ENCODE measurements at places on chromosomes 6 and 20.

- DNase-seq: no peak
These were observed 497.9 kb upstream of the JARID2 start for GRCh38 chr6:14747881-14748520.

DNA sequence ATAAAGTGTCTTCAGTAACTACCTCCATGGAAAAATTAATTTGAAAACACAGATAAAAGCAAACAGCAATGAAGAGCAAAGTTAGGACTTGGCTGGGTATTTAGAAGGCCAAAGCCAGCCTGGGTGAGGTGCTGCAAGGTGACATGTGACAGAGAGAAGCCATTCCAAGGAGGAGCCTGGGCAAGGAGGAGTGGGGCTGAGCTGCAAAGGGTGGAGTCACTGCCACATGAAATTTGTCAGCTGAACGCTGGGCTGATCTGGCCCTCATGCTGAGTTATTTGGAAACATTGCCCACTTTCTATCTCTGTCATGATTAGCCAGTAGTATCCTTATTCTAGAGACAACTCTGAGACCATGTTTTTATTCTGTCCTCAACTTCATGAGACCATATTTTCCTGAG, 76.3 kb downstream of the PERP start:
- no peak for DNase-seq

DNA sequence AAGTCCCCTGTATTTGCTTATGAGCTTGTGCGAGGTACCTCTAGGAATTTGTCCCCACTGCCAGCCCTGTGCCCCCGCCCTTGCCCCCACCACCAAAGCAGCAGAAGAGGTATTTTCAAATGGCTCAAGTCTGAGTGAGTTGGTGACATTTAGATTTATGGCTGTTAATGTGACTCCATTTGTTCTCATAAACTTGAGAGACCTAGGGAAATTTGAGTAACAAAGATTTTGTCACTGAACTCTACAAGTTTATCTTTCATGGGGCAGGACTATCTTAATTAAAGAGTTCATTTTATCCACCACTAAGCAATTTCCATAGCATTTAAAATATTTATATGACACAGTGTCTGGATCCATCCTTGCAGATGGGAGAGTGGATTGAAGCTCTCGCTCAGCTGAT, 108.5 kb downstream of the PRND start:
- DNase-seq: no peak

DNA sequence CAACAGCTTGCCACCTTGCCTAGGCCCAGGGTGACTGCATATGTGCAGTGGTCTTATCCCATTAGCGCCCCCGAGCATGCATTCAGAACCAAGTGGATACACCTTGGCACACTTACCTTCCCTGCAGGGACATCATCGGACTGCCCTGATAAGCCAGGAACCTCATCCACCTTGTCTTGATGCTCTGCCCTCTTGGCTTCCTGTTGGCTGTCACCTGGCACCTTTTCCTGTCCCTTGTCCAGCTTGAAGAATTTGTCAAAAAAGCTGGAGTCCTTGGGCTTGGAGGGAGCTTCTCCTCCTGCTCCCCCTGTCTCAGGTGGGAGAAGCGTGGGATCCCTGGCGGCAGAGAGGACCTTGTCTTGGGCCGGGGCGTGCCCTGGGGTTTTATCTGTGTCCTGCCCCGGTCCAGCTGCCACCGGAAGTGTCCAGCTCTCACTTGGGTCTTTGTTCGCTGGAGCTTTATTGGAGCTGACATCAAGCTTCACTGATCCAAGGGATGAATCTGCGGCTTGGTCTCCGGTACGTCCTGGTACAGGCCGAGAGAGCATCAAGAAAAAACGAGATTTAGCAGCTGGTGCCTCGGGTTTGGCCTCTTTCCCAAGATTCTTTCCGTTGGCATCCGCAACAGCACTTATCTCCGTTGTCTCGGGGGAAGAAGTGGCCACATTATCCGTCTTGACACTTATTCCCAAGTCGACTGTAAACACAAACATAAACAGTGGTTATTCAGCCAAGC, 42.0 kb downstream of the BCAS1 start:
- no peak for DNase-seq

DNA sequence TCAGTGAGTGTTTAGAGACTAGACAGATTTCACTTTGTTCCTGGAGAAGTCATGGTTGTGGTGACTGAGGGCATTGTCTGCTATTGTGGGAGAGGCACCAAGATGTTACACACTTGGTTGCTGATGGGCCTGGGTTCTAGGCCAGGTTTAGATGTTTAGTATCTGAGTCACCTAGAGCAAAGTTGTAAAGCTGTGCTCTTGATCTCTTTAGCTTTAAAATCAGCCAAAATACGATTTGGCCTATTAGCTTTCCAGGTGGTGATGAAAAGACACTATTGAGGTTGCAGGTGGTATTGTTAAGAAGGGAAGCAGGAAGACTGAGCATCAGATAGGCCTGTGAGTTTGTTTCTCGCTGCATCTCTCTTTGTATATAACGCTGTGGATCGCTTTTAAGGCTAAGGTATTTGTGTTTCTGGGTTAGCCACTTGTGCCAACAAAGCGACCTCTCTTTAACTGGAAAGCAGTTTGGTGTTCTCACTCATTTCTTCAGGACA, 48.6 kb downstream of the FOXO3 start:
- no peak for DNase-seq

- DNase-seq: no peak
These were observed 21.7 kb downstream of the MYB start for GRCh38 chr6:135202836-135203235.

DNA sequence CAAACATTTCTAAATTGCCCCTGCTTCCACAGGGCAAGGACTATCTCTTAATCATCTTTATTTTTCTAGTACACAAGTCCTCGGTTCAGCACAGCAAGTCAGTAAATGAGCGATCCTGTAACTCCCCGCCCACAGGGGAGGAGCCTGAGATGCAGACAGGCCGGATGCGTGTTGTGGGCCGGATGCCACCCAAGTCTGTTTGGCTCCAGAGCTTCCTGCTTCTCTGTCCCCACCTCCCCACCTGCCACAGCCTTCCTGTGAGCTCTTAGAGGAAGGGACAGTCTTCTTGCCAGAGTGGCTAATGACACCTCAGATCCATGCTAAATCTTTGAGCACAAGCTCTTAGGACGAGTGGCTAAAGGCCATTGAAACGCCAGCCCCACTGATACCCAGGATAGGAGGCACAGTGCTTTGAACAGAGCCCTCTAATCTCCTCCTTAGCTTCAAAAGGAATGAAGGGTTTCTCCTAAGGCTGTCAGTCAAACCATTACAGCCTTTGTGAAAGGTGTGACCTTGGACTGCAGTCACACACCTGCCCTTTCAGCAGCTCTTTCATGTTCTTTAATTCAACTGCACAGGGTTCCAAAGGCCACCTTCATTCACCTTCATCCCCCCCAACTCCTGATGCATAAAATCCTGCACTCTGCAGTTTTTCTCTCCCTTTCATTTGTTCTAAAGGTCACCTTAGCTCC, 264.3 kb downstream of the TFAP2C start:
- DNase-seq: no peak

- no peak for DNase-seq
These were observed 420.1 kb downstream of the CDKAL1 start for GRCh38 chr6:20954315-20954714.

- DNase-seq: no peak
These were observed 580.4 kb upstream of the PTCHD4 start for GRCh38 chr6:48691420-48691819.

DNA sequence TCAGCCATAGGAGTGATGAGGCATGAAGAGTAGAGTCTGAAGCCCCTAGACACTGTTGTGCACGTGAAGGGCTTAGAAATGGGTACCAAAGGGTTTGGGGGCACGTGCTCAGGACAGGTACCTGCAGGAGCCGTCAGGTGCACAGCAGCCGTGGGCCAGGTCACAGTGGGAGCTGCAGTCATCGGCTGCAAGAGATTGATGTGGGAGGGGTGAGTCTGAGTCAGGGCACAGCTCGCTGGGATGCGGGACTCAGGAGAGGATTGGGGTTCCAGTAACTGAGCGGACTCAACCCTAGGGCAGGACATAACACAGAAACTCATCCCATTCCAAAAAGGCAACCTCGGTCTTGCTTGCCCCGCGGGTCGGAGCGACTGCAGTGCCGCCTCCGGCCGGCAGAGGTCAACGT, 1.1 kb downstream of the DLK2 start:
- no peak for DNase-seq

DNA sequence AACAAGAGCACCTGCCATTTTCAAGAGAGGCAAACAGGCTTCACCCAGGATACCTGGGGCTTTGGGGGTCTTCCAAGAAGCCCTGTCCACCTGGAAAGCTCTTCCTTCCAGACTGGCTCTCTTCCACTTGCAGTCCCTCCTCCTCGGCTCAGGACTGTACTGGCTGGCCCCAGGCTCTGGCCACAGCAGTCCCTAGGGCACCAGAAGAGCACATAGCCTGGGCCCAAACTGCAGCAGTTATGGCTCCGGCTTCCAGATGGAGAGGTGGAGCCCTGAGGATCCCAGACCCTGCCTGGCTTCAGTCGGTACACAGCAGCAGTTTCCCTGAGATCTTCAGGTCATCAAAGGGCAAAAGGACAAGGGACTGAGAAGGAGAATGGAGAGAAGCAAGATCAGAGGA, 1.6 kb upstream of the SLC35B2 start:
- DNase-seq: no peak

DNA sequence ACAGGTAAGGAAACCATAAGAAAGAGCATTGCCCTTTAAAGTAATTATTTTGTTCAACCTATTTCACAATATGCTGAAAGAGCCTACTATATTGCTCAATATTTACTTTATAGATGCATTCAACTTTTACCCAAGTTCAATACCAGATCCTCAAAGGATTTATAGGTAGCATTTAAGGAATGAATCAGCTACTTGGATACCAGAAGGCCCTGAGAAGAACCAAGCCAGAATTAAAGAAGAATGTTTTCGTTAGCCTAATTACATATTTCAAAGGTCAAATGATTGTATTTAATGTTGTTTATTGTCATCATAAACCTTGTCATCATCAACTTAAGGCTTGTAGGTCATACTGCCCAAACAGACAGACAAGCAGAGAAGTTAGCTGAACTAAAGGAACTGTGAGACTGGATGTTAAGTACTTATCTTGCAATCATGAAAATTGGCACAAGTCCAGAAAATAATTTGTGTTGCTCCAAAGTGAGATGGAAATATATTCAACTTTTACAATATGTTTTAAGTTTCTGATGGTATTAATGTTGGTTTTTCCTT, 636.7 kb downstream of the RFPL4B start:
- DNase-seq: no peak

DNA sequence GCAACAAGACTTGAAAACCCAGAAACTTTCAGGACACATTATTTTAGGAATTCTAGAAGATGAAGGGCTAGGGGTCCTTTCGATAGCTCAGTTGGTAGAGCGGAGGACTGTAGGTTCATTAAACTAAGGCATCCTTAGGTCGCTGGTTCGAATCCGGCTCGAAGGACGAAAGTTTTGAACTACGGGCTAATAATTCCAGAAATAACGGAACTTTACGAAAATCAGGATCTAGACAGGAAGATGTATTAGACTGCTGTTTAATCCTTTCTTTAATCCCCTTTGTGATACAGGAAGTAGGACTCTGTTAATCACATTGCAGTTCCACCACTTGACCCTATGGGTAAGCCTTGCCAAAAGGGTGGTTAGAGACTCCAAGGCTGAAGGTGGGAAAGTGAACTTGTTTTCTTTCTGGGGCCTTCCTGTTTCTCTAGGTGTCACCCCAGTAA, 21.2 kb upstream of the ABT1 start:
- no peak for DNase-seq

DNA sequence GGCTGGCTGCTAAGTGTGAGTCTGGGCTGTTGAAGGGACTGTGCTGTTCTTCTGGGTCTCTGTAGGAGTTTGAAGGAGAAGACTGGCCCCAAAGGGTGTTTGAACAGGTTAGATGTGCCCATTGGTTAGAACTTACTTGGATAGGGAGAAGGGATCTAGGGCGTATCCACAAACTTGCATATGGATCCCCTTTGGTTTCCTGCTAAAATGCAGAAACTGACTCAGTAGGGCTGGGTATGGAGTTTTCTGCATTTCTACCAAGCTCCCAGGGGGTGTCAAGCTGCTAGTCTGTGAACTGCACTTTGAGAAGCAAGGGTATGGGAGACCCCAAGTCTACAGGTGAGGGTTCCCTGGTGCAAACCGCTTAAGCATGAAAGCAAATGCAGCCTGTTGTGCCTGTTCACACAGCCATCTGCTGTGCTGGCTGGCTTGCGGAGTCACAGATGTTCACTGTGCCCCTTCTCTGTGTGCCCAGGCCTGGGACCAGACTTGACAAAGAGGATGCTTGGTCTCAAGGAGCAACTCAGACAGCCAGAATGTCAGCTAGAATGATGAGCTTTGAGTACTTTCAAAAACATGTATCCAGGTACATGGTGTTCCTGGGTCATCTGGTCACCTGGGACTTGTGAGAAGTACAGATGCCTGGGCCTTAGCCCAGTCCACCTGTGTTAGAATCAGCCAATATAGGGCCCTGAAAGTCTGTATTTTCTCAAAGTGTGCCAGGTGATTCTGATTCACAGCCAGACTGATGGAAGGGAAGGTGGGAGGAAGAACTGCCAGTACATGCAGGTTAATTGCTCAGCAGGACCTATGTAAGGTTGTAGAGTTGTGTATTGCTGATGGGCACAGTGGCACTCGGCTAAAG, 7.4 kb downstream of the PPP1R16B start:
- no peak for DNase-seq

GRCh38 chr6:51842061-51842803, 245.2 kb downstream of the PKHD1 start:
- no peak for DNase-seq

DNA sequence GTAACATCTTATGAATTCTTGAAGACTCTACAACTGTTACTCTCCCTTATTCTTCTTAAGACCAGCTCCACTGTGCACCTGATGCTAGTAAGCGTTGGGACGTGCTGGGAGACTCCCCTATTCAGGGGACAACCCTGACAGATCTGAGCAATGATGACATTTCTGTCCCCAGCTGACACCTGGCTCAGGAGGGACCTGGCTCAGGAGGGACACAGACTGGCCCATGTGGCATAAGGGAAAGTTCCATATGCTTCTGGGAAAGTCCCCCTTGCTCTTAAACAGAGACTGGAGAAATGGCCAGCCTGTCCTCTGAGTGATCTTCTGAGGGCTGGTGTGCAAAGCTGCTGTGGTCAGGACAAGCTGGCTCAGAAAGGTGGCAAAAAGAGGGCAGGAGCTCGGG, 10.0 kb upstream of the CD93 start:
- no peak for DNase-seq

GRCh38 chr20:3705970-3706739, 6.2 kb downstream of the SIGLEC1 start:
- DNase-seq: no peak

GRCh38 chr6:43119482-43119881, 43.4 kb downstream of the PTK7 start:
- DNase-seq: no peak

DNA sequence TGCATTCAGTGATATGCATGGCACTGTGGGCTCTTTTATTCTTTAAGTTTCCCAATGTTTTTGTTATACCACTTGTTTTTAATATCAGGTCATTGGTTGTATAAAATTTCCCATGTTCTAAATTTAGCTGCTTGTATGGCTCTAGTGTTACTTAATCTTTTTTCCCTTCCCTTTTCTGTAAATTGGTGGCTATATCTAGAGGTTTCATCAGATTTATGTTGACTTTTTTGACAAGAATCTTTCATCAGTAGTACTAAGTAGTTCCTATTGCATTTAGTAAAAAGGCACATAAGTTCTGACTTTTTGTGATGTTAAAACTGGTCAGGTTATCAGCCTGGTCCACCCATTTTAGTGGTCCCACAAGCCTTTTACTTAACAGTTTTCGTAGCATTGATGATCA, 51.1 kb downstream of the MMS22L start:
- no peak for DNase-seq

- DNase-seq: no peak
These were observed 36.6 kb upstream of the HIVEP1 start for GRCh38 chr6:11975353-11975977.

- no peak for DNase-seq
These were observed 16.7 kb downstream of the BMP2 start for GRCh38 chr20:6784210-6784631.

GRCh38 chr6:145138469-145139139, 596.7 kb downstream of the EPM2A start:
- DNase-seq: no peak
